NCI-H1092 treated with DMSO at 0.1 percent for 48 hours (cell line): ENCODE measurements at places on chromosomes 7 and 10.

GRCh38 chr10:6667679-6668270 is 87.7 kb upstream of the PRKCQ start:
- DNase-seq, result no peak

- no peak for DNase-seq
Observed at GRCh38 chr7:31175672-31176071, 123.6 kb downstream of the ADCYAP1R1 start.

DNA sequence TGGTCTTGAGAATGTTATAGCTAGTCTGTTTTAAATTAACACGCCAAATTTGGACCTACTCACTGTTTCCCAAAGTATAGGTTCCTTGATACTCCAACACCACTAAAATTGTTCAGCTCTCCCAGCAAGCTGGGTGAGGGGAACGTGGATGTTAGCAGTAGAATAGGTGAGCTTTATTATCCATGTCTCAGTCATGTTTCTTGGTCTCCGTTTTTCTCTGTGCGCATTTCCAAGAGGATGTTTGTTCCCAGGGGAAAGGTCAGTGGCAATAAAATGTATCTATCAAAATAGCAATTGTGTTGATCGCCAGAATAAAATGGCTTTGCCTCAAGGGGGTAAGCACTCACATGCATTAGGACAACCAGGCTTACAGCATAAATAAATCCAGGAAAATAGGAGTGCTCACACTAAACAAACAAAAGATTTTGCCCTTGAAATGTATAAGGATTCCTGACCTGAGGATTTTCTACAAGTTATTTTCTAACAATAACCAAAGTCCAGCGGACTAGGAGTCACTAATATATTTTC is 187.0 kb upstream of the C7orf33 start:
- no peak for DNase-seq

DNA sequence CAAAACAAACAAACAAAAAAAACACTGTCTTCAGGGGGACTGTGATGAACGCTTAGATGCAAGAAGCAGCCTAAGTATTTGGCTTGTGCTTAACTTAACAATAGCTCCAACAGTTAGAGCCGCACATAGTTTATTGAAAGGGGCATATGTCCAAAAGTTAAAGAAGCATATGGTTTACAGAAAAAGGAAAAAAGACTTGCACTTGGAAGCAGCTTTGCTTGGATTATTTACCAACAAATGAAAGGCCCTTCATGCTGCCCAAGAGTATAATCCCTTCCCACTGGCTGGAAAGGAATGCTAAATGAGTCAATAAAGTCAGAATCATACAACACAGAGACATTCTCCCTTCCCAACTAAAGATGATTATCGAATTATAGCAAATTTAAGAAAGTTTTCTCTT is 77.9 kb downstream of the GLI3 start:
- no peak for DNase-seq

- DNase-seq, result no peak
Observed at GRCh38 chr7:6162650-6163366, 109.6 kb downstream of the CYTH3 start.

DNA sequence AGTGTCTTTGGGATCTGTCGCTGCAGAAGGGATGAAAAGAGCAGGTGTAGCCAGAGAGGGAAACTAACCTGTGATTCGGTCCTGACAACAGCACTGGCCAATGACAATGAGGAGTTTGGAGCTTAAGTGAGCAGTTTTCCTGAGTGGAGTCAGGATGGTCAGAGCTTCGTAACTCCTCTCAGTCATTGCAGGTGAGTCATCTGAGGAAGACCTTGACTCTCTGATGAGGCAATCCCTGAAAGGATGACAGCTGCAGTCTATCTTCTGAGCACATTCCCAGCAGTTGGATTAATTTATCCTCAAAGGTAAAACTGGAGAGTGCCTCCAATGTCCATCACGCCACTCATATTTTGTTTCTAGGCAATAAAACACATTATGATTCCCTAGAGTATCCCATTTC is 401.9 kb downstream of the POM121L12 start:
- DNase-seq, result no peak

GRCh38 chr7:104628017-104628416 is 299.6 kb downstream of the LHFPL3 start:
- no peak for DNase-seq
